ENCODE measurements at places on chromosomes 11 and 22.

GRCh38 chr22:27381960-27382742 lies 419.4 kb downstream of the MN1 start:
- no peak overlapping the region for H3K27ac ChIP-seq
- no peaks in the 10 kb centered on the region for H3K27me3 ChIP-seq
- H3K36me3 ChIP-seq = no peaks in the 10 kb centered on the region

DNA sequence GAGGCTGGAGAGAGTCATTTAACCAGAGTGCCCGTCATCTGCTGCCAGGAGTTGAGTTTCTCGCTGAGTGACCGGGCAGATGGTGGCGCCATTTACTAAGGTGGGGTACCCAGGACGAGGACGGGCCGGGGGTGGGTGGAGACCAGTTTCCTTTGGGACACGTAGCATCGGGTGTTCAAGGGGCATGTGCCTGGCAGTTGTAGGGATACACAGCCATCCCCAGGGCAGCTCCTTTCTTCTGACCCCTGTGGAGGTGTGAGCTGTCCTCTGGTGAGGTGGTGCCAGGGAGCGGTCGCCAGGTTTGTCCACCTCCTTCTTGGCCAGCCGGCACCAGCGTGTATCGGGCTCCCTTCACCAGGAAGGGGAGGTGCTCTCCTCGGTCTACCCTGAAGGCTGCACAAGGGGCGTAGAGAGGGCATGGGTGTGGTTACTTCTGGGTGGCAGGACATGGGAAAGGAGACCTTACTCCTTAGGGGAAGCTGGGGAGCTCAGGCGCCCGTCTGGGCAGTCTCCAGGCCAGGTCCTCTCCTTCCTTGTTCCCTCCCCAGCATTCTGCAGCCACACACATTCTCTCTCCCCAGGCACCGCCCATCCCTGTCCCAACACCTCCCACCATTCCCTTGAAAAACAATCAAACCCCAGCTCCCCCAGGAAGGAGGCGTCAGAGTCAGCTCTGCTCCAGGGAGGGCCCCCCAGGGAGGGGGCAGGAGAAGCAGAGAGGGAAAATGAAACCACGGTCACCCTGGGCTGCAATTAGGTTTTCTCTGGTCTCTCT lies 10.3 kb upstream of the MB start:
- H3K36me3 ChIP-seq = no peaks in the 10 kb centered on the region
- peak overlapping the region; percentile 98 for H3K27ac ChIP-seq
- H3K27me3 ChIP-seq = no peaks in the 10 kb centered on the region
- H3K4me3 ChIP-seq = peak overlapping the region; percentile 49
- H3K4me1 ChIP-seq = peaks cover 51% of the 10 kb centered on the region

- no peaks in the 10 kb centered on the region for H3K4me1 ChIP-seq
- DNase-seq = no peak
- no peak overlapping the region for H3K4me3 ChIP-seq
- H3K27me3 ChIP-seq = 0 out of 2 replicates have a peak, but pooled peaks cover 16% of the 10 kb centered on the region
- no peaks in the 10 kb centered on the region for H3K36me3 ChIP-seq
These were observed 540.3 kb downstream of the NTM start for GRCh38 chr11:131910523-131911387.

GRCh38 chr11:119155733-119156492 lies 7.1 kb downstream of the ABCG4 start:
- H3K36me3 ChIP-seq = no peaks in the 10 kb centered on the region
- H3K27me3 ChIP-seq = peaks cover 24% of the 10 kb centered on the region
- H3K27ac ChIP-seq = no peak overlapping the region
- DNase-seq = no peak
- no peaks in the 10 kb centered on the region for H3K4me1 ChIP-seq
- no peak overlapping the region for H3K4me3 ChIP-seq

- H3K36me3 ChIP-seq = no peaks in the 10 kb centered on the region
- H3K27ac ChIP-seq = no peak overlapping the region
- H3K27me3 ChIP-seq = no peaks in the 10 kb centered on the region
- no peak overlapping the region for H3K4me3 ChIP-seq
- no peak for DNase-seq
These were observed 12.4 kb downstream of the NLRP14 start for GRCh38 chr11:7032692-7033091.

DNA sequence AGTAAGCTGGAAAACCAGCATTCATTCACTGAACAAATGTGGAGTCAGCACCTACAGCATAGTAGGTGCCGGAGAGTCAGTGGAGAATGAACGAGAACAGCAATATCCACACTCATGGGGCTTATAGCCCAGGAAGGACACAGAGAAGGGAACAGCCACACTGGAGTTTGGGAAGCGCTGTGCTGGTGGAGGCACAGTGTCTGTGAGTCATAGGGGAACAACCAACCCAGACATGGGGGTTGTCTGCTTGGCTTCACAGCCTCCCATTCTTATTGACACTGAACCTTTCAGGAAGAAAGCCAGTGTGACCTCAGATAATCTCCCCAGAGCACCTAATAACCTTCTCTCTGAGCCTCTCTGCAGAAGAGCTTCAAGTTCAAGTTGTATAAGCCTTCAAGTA lies 56.6 kb upstream of the UBASH3B start:
- no peak for DNase-seq
- H3K27ac ChIP-seq = no peak overlapping the region
- no peaks in the 10 kb centered on the region for H3K36me3 ChIP-seq
- no peak overlapping the region for H3K4me3 ChIP-seq

GRCh38 chr11:121665206-121665838 lies 212.6 kb upstream of the SORL1-AS1 start:
- H3K4me1 ChIP-seq = no peaks in the 10 kb centered on the region
- DNase-seq = no peak
- H3K27me3 ChIP-seq = 0 out of 2 replicates have a peak, but pooled peaks cover 8% of the 10 kb centered on the region

- H3K4me1 ChIP-seq = no peaks in the 10 kb centered on the region
- no peaks in the 10 kb centered on the region for H3K36me3 ChIP-seq
- no peaks in the 10 kb centered on the region for H3K27me3 ChIP-seq
- H3K4me3 ChIP-seq = no peak overlapping the region
These were observed 214.3 kb downstream of the LRRC4C start for GRCh38 chr11:41245184-41245583.
